Natural killer cell treated with Interleukin-12 subunit alpha and Interleukin-12 subunit beta and Interleukin-15 and Interleukin-18, amount 100 ng/mL, for 72 hours (primary cell): ENCODE measurements at places on chromosomes 2 and 18. TPM values are rescaled to one million over a fixed set of nuclear protein-coding genes. Genes with fewer than 3 reads are reported as not detected.
A peak's percentile ranks its signal among the peaks of the same experiment; 100 is the strongest.

Gene SETBP1
- total RNA-seq = 79.6 TPM

DNA sequence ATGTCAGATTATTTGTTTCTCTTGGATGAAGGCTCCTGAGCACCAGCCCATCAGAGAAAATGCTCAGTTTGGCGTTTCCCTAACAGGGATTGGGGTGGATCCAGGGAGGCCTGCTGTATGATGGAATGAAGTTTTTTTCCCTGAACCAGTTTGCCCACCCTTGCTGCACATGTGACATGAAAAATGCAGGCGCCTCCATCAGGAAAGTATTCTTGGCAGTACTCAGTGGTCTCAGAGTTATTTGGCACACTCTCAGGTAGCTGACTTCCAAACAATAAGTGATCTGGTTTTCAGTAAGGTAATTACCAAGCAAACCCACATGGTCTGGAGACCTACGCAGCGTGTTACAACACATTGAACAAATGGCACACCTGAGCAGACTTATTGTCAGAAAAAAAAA, 254.9 kb downstream of the PAX3 start:
- DNase-seq = no peak

- DNase-seq = no peak
These were observed 36.6 kb downstream of the PTCD3 start for GRCh38 chr2:86142436-86143257.

GRCh38 chr18:59748628-59749360, 51.6 kb upstream of the CCBE1 start:
- no peak for DNase-seq

GRCh38 chr18:35938562-35938961, 33.9 kb upstream of the RMP24 start:
- DNase-seq = no peak

GRCh38 chr2:42089340-42089925, 41.6 kb downstream of the PKDCC start:
- peak; percentile 84 for DNase-seq
